ENCODE measurements at places on chromosomes 16 and 17.

DNA sequence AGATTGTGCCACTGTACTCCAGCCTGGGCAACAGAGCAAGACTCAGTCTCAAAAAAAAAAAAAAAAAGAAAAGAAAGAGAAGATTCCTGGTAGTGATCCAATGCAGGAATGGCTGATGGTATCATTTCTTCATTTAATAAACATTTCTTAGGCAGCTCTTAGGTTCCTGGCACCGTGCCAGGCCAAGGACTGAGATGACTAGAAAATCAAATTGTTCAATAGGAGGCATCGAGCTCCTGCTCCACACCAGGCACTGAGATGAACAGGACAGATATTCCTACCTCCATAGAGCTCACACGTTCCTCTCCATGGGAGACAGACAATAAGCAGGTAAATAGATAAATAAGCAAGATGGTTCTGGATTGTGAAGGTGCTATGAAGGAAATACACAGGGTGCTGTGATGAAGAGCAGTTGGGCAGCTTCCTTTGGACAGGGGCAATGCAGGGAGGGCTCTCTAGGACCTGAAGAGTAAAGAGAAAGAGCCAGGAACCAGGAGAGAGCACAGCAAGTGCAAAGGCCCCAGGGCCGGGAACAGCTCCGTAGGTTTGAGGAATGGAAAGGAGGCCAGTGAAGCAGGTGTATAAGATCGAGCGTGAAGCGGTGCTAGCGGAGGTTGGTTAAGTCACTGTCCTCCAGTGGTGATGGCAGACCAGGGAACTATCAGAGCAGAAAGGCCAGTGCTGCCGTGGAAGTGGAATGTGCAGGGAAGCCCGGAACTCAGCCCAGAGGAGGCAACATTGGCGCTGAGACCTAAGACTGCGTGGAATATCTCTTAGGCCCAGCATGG lies 26.5 kb upstream of the CRHR1 start:
- no peak for DNase-seq

DNA sequence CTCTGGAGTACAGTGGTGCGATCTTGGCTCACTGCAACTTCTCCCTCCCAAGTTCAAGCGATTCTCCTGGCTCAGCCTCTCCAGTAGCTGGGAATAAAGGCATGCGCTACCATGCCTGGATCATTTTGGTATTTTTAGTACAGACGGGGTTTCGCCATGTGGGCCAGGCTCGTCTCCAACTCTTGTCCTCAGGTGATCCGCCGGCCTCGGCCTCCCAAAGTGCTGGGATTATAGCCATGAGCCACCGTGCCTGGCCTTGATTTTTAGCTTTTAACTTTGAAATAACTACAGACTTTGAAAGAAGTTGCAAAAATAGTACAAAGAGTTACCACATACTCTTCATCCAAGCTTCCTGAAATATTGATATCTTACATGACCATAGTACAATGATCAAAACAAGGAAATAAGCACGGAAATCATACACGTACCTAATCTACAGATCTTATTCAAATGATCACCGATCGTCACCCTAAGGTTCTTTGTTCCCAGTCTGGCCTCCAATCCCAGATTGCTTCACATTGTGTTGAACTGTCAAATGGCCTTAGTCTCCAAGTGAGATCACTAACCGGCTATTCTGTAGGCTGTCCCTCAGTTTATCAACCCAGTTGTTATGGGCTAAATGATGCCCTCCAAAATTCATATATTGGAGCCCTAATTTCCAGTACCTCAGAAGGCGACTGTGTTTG lies 18.4 kb downstream of the NPIPA1 start:
- no peak for DNase-seq

DNA sequence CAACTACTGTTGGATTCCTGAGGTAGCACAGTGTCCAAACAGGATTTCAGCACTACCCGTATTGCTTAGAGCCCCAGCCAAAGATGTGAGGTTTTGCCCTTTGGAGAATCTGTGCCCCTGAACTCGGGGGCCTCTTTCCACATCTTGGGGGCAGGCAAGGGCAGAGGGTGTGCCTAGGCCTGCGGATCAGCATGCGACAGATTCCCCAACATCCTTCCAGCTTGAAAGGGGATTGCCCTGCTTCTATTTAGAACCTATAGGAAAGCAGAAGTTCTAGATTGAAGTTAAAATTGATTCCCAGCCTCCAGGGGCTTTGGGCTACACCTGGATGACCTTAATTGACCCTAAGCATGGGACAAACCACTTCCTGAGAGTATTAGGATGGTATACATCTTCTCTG lies 19.6 kb downstream of the NOD2 start:
- DNase-seq, result no peak

DNA sequence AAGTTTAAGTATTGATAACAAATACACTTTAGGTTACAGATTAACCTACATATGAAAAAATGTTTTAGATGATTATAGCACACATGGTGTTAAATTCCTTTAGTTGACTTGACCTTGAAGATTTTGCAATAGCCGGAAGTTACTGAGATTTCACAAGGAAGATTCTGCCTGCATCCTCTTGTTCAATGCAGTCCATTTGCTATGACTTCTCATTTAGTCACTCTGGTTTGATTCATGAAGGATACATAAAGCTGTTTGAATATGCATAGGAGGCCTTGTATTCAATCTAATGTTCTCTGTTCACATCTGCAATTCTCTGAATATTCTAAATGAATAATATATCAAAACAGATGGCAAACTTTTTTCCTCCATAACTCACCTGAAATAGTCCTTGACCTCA lies 870.2 kb upstream of the GOT2 start:
- no peak for DNase-seq

- no peak for DNase-seq
Measured at GRCh38 chr16:23436951-23437350, 16.0 kb downstream of the COG7 start.

DNA sequence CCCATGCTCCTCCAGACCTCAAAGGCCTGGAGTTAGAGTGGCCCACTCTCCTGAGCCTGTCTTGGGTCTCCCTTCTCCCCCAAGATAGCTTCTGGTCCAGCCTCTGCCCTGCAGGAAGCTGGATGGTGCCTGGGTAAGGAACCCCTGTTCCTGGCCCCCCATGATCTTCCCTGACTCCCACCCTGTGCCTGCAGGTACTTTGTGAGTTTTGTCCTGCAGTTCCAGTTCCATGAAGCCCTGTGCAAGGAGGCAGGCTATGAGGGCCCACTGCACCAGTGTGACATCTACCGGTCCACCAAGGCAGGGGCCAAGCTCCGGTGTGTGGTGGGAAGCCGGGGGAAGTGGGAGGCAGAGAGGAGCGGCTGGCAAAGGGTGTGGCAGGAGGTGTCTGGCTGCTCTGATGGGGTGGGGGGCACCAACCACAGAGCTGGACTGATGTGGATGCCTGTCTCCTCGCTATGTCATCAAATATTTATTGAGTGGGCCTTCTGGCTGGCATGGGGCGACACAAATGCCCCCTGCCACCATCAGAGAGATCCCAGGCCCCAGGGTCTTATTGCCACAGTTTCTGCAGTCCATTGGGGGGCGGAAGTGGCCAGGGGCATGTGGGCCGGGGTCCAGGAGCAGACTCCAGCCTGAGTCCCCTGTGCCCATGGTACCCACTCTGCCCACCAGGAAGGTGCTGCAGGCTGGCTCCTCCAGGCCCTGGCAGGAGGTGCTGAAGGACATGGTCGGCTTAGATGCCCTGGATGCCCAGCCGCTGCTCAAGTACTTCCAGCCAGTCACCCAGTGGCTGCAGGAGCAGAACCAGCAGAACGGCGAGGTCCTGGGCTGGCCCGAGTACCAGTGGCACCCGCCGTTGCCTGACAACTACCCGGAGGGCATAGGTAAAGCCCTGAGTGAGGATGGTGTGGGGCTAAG lies 7.1 kb downstream of the ACE start:
- DNase-seq, result no peak

GRCh38 chr16:78368121-78369102 lies 269.0 kb downstream of the WWOX start:
- DNase-seq, result no peak

GRCh38 chr16:9408297-9408878 lies 316.9 kb downstream of the HAPSTR1 start:
- DNase-seq, result no peak

GRCh38 chr17:20257798-20258197 lies 209.5 kb downstream of the LGALS9B start:
- DNase-seq, result no peak

DNA sequence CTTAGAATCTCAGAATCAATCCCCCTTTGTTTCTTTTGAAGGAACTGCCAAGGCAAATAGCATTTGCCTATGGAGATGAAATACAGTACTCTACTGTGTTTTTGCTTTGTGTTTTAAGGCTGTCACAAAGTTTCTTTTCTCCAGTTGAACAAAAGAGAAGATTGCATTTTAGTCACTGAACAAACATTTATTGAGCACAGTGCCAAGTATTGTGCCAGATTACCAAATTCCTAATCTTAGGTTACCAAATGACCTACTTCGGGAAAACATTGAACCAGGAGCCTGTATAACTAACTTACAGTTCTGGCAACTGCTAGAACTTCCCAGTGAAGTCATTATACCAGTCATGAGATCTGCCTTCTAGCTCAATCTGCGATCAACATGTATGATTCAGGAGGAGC lies 3.0 kb upstream of the UBB start:
- no peak for DNase-seq

DNA sequence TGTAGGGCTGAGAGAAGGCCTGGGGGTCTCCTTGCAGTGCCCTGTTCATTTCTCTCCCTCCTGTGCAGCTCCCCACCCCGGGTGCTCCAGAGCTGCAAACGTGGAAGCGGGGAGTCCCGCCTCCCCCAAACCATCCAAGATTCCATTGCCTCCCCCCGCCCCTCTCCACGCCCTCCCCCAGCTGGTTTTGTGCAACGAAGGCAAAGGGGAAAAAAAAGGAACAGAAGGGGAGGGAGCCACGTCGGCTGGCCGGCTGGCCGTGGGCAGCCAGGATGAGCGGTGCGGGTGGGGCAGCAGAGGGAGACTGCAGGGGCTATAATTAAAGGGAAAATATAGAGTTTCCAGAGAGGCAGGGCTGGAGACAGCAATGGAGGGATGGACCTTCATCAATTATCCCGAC lies 1.7 kb upstream of the COL1A1 start:
- no peak for DNase-seq

- no peak for DNase-seq
Measured at GRCh38 chr17:76147211-76148014, 6.4 kb upstream of the FOXJ1 start.

- peak; percentile 71 for DNase-seq
Measured at GRCh38 chr16:89422527-89422904, 67.8 kb downstream of the ANKRD11 start.

- DNase-seq, result no peak
Measured at GRCh38 chr17:34009912-34010311, 245.2 kb upstream of the CCL2 start.

DNA sequence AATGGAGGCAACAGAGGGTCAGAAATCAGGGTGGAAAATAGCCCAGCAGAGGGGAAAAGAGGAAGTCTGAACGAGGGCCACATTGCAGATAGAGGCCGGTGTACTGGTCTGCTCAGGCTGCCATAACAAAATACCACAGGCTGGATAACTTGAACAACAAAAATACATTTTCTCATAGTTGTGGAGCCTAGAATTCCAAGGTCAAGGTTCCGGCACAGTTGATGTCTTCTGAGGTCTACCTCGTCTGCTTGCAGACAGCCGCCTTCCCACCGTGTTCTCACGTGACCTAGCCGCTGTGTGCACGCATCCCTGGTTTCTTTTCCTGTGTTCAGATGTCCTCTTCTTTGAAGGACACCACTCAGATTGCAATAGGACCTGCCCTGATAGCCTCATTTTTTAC lies 249.4 kb downstream of the WWOX start:
- DNase-seq, result no peak

- no peak for DNase-seq
Measured at GRCh38 chr17:67769231-67769630, 51.5 kb downstream of the NOL11 start.

GRCh38 chr16:52631711-52632110 lies 84.8 kb upstream of the TOX3 start:
- no peak for DNase-seq

DNA sequence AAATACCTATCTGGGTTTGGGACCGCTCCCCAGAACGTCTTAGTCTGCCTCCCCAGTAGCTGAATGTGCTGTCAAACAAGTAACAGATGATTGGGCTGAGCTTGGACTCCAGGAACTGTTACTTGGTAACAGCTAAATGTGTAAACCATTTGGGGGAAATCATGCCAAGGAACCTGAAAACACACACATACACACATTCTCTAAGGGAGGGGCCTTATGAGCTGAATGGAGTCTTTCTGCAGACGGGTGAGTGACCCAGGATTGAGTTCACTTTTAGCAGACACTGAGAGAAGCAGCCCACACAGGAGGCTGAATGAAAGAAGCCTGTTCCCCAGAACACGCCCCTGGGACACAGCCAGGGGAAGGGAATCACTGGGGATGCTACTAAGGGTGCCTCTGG lies 1.6 kb downstream of the ACLY start:
- DNase-seq, result no peak

DNA sequence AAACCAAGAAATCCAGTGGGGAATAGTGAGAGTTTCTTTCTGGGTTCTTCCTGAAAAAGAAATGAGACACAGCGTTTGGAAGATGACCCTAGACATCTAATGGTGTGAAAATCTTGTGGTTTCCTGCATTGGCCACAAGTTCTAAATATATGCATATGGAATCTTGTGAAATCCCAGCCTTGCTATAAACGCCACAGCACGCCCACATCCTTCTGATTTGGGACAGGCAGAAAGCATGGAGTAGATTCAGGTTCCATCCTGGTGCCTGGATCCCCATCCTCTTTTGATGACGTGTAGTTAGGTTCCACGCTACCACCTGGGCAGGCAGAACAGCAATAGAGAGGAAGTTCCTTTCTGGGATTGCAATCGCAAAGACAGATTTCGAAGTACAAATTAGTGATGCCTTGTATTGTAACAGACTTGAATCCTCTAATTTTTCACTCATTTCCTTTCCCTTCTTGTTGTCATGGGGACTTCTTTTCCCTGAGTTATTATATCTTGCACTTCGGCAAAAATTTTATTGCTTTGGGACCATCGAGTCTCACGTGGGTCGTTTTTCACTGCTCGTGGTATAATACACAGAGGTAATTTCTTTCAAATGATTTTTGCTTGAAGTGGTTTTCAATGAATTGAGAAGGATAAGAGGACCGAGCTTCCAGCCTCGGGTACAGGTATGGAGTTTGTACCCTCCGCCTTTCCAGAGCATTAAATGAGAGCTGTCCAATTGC lies 37.6 kb downstream of the HS3ST4 start:
- no peak for DNase-seq

DNA sequence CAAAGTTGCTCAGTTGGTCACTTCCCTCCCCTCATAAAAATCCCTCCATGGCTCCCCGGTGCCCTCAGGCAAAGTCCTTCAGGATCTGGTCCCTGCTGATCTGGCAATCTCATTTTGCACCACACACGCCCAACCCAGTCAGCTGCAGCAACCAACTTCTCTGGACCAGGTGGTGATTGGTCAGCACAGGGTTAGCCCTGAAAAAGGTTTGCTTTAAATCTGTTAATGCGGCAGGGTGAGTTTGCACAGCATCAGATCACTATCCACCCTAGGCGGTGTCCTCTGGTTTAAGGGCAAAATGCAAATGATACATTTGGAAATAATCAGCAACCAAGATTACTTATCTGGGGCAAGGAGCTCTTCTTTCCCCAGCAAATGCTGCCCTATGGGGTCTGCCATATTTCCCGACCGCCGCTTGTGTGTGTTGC lies 42.9 kb upstream of the TNRC6C start:
- no peak for DNase-seq

All from activated T-cell treated with anti-CD3 and anti-CD28 coated beads, Interleukin-2, amount 50 U/mL, for 48 hours (primary cell).